ENCODE measurements at places on chromosomes 16 and 17.
A peak's percentile ranks its signal among the peaks of the same experiment; 100 is the strongest.

GRCh38 chr17:53655591-53655990 lies 167.1 kb upstream of the KIF2B start:
- no peak for DNase-seq

DNA sequence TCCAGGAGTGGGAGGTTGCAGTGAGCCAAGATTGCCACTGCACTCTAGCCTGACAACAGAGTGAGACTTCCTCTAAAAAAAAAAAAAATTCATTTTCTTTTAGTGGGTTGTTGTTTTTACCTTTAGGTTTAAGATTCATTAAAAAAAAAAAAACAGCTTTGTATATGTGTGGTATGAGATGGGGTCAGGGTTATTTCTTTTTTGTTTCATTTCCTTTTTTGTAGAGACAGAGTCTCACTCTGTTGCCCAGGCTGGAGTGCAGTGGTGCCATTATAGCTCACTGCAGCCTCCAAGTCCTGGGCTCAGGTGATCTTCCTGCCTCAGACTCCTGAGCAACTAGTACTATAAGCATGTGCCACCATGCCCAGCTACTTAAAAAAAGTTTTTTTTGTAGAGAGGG lies 47.0 kb downstream of the BCAS3 start:
- no peak for DNase-seq

DNA sequence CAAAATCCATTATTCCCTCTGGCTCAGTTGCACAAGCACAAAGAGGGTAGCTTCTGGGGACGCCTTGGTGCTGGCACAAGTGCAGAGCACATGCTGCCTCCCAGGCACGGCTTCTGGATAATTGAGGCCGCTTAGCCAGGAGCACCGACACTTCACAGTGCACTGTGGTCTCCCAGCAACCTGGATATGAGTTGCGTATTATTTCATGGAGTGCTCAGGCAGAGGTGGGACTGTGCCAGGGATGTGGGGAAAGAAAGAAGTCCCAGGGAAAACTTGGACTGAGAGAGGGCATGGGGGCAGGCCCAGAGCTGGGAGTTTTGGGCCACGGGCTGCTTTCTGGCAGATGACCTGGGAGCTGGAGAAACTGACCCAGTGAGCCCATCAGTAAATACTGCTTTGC lies 37.5 kb downstream of the MPRIP start:
- no peak for DNase-seq

DNA sequence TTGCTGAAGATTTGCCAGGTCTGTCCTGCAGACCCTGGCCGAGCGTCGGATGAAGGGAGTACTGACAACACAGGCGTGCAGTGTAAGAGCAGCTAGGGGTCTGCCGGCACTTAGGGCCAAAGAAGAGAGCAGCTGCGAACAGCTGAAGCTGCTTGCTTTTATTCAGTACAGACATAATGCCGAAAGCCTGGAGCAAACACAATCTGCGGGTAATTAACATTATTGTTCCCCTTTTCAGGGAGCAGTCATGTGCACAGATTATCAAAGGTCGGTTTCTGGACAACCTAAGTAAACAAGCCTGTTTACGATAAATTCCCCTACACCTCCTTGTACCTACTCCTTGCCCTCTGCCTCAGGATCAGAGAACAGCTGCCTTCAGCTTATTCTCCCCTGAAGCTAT lies 12.0 kb upstream of the KRT23 start:
- DNase-seq = no peak

DNA sequence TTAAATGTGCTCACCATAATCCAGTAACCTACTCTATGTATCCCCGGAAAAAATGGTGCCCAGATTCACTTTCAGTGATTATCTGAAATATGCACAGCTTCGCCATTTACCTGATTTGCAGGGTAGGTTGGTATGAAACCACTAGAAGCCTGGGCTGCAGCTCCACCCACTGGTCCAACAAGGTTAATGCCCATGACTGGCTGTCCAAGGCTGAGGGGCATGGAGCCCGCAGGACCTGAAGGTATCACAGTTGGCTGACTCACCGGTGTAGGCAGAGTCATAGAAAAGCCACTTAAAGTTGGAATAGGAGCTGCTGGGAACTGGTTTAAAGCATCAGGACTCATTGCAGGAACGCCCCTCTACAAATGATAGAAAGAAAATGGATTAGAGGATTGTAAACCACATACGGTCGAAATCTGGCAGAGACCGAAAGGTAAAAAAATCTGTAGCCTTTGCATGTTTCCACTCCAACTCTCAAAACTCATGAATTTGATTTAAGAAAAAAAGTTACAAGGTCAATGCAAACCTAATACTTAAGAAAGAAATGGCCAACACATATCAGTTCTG lies 38.6 kb downstream of the SYNRG start:
- no peak for DNase-seq

- DNase-seq = no peak
Measured at GRCh38 chr17:46733837-46734475, 84.5 kb downstream of the WNT3 start.

- DNase-seq = peak; percentile 0
Measured at GRCh38 chr17:13114601-13115031, 96.8 kb upstream of the ELAC2 start.

DNA sequence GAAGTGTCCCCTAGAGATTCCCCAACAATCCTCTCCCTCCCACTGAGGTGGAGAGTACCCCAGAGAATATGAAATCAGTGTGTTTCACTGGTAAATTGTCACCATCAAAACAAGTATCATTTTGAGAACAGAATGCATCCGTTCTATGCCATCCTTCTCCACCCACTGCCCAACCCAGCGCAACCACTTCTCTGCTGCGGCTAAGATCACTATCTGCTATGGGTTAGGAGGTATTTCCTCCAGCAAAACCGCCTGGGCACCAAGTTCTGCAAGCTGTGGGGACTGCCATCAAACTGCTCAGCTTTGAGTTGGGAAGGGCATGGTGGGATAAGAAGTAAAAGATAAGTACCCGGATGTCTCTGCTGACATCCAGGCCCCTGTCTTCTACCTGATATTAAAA lies 24.4 kb downstream of the CNTNAP1 start:
- no peak for DNase-seq

GRCh38 chr16:83458612-83459011 lies 349.2 kb upstream of the HSBP1 start:
- no peak for DNase-seq

DNA sequence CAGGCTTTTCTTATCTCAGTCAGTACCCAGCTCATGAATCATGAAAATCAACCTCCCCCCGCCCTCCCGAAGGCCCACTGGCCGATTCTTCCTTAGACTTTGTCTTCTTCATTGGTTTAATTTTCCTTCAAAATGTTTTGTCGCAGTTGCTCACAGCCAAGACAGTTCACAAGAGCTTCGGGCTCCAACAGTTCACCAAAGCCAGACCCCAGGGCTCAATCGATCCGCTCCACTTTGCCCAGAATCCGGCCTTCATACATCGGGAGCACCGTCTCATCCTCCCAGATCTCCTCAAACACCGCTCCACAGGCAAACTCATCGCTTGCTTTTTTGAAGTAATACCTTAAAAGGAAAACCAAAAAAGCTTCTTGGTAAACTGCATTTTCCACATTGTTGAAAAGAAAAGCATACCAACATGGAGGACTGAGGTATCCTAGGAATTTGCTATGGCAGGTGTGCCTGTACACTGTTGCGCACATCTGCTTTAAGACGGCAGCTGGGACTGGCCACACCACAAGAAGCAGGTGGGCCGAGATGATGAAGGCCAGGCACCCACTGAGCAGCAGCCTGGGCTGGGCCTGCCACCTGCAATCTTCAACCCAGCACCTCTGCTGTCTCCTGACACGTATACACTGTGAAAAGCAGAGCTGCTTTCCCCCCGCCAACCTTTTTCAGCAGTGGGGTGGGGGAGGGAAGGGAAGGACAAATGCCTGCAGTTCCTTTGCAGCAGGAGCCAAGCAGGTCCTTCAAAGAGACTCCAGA lies 31.5 kb downstream of the AXIN2 start:
- DNase-seq = no peak

DNA sequence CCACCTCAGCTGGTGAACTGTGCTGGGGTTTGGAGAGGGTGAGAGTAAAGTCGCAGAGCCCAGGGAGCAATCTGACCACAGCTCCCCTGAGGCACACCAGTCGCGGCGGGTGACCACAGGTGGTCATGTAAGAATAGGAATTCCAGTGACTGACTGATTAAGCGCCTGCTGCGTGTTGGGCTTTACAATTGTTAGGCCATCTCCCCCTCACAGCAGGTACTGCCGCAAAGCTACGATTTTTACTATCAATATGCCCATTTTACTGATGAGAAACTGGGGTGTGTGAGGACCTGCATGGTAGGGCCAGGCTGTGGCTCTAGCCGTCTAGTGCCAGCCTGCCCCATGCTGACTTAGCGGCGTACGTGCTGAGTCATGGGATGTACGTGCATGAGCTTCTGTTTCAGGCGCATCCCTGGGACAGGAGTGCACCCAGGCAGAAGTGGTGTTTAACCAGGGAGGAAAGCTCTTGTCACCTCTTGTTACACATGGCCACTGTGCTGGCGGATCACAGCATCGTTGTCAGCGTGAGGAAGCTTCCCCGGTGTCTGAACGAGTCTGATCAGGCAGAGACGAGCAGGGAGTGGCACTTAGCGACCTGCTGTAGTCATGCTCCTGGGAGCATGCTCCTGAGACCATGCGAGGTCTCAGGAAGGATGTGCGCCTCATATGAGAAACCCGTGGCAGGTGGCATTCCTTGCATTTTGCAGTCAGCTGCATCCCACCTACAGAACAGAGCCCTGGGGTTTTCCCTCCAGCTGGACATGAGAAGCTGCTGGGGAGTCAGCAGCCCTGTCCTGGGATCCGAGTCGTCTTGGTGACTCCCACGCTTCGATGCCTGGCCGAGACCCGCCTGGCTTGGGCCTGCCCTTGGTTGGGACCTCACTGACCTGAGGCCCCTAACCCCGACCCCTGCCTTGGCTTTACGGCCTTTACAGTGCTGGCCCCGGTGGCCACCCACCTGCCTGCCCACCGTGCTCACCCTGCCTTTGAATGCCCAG lies 163.7 kb upstream of the CHMP6 start:
- DNase-seq = no peak

- DNase-seq = no peak
Measured at GRCh38 chr17:11331547-11332513, 90.8 kb downstream of the SHISA6 start.

- DNase-seq = peak; percentile 64
Measured at GRCh38 chr17:75632863-75633485, at the start of gene SMIM5. TSS of gene SMIM5 (plus strand) at chr17:75633434. CDS start at chr17:75640202, 6,768 bp downstream.

- no peak for DNase-seq
Measured at GRCh38 chr17:51422634-51423033, 162.3 kb downstream of the UTP18 start.

DNA sequence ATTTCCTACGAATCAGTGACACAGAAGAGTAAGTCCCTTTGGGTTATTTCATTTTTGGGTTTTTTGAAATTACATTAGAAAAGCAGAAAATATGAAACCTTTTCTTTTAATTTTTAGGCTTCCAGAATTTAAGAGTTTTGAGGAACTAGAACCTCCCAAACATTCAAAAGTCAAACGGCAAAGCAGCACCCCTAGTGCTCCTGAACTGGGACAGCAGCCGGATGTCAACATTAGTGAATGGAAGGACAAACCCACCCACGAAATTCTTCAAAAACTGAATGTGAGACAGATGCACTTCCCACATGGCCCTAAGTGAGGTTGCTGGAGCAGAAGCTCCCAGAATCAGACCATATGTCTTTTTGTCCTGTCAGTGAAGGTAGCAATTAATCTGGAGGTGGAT lies 199.4 kb downstream of the PHKB start:
- no peak for DNase-seq

DNA sequence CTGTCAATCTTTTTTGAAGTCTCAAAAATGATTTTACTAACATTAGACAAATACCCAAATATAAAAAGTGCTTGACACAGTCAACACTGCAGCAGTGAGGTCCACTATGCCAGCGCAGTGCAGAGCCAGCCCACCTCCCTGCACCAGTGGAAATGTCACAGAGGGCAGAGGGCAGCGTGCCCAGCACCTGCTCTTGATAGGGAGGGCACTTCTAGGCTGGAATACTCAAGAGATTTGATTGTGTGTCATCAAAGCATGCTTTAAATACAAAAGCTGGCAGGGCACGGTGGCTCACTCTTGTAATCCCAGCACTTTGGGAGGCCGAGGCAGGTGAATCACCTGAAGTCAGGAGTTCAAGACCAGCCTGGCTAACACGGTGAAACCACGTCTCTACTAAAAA lies 136.0 kb downstream of the ANKRD11 start:
- no peak for DNase-seq

GRCh38 chr16:83533193-83533592 lies 274.6 kb upstream of the HSBP1 start:
- DNase-seq = no peak

GRCh38 chr17:17433000-17433703 lies 43.6 kb upstream of the MED9 start:
- no peak for DNase-seq

- no peak for DNase-seq
Measured at GRCh38 chr16:66513111-66513723, 36.7 kb downstream of the TK2 start.

GRCh38 chr16:2008009-2008526 lies 1.6 kb downstream of the ZNF598 start:
- DNase-seq = no peak

- DNase-seq = no peak
Measured at GRCh38 chr17:81021531-81022343, 13.2 kb upstream of the BAIAP2 start.

DNA sequence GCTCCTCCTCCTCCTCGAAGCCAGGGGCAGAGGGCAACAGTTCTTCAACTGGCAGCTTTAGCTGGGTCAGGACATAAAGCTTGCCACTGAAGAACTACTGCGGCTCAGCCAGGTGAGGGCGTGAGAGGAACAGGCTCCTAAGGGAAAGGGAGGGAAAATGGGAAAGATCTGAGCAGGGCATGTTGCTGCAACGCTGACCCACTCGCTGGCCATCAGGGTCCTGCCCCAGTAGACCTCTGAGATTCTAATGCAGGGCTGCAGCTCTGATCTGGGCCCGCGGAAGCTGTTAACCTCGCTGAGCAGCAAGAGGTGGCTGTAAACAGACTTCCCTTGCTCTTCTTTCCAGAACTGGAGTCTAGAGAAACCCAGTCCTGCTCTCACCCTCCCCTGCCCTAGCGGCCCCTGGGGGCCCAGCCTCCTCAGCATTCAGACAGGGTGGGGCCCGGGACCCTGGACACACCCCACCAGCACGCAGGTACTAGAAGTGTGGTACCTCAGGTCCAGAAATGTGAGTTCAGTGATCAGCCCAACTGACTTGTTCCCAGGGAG lies 3.8 kb upstream of the TLCD2 start:
- no peak for DNase-seq

GRCh38 chr16:1740234-1740633 lies 31.1 kb downstream of the NME3 start:
- no peak for DNase-seq

DNA sequence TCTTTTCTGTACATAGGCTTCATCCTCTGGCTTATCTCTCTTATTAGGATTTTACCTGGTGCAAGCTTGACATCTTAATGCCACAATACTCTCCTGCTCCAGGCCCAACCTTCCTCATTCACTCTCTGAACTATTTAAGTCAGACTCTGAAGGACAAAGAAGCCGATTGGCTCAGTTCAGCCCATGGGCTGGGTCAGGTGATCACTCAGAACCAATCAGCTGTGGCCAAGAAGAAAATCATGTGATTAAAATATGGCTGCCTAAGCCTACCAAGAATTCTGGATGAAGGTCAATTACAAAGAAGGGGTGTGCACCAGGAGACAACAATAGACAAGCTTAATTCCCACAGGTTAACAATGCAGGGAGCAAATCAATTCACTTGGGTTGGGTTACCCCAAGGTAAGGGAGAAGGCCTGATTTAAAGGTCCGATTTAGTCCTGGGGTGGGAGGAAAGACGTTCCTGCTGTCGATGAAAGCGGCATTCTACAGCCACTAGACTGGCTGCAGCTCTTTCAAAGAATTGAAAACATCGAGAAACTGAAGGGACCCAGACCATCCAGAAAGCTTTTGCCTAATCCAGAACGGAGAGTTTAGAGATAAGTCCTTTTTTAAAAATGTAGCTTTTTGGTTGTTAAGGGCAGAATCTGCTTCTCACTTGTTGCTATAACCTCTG lies 42.9 kb upstream of the NFAT5 start:
- DNase-seq = no peak

Data from stimulated activated CD4-positive, alpha-beta T cell treated with anti-CD3 and anti-CD28 coated beads, Interleukin-12 subunit alpha, Interleukin-12 subunit beta, amount 100 ng/mL, for 24 hours (primary cell).